Occipital lobe (tissue), 3 donors: ENCODE measurements at places on chromosomes 2 and 18. TPM values are rescaled to one million over a fixed set of nuclear protein-coding genes. Genes with fewer than 3 reads are reported as not detected.

The NT5C1B gene
- not detected for total RNA-seq

The AFTPH gene
- 99.5 TPM for total RNA-seq

The SCLY gene
- total RNA-seq, result 9.2 TPM

The DAPL1 gene
- not detected for total RNA-seq

The DSEL gene
- 71.4 TPM for total RNA-seq

The LGALSL gene
- 53.7 TPM for total RNA-seq

- no peak for DNase-seq
Measured at GRCh38 chr2:26646986-26647672, 6.0 kb upstream of the CIB4 start.

GRCh38 chr2:216881411-216881810, 21.5 kb upstream of the TNP1 start:
- no peak for DNase-seq

- no peak for DNase-seq
Measured at GRCh38 chr2:86821306-86821705, 30.6 kb upstream of the CD8A start.

DNA sequence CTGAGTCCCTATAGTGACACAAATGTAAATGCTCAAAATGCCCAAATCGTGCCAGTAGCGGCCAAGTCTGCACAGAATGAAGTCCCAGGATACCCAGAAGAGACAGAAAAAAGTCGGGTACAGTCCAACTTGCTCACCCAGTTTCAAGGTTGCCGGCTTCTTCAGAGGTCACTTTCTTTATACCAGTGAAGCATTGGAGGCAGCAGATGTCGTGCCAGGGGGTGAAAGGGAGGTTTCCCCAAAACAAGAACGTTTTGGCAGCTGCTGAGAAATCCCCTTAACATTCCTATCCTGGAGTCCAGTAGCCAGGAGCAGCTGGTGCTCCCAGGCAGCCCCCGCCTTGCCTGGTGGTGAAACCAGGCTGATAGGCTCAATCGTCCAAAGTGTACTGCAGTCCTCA, 58.1 kb upstream of the MCFD2 start:
- DNase-seq, result no peak

DNA sequence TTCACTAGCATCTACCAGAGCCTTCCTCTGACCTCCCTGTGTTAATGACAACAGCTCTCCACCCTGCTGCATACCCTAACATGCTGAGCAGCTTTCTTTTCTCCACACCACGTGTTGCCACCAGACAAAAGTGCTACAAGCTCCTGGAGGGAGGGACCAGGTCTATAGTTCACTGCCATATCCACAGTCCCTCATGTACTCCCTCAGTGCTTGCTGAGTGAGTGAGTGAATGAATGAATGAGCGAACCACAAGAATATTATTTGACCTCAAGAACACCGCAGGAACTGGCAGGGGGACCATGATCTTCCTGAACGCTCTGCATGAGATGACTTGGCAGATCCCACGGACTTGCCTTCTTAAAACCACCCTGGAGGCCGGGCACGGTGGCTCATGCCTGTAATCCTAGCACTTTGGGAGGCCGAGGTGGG, 47.4 kb upstream of the CAB39 start:
- no peak for DNase-seq

GRCh38 chr2:110977403-110977802, 143.3 kb upstream of the BCL2L11 start:
- DNase-seq, result no peak

- DNase-seq, result no peak
Measured at GRCh38 chr18:13442451-13442850, 223.9 kb downstream of the LDLRAD4 start.
